ENCODE measurements at places on chromosomes 3 and 15.
A peak's percentile ranks its signal among the peaks of the same experiment; 100 is the strongest.

DNA sequence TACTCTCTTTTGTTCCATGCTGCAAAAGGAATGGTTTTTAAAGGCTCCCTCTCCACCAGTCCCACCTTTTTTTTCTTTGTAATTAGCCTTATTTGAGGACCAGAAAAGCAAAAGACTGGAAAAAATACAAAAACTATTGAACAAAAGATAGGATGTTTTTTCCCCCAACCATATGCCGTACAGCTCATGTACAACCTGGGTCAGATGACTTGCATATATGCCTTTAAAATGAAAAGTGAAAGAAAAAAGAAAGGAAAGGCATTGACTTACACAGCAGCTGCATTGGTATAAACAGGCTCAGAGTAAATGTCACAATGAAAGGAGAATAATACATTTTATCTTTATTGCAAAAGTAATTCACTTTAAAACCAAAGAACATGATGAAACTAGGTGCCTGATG is 69.5 kb upstream of the CMC1 start:
- DNase-seq, result no peak

DNA sequence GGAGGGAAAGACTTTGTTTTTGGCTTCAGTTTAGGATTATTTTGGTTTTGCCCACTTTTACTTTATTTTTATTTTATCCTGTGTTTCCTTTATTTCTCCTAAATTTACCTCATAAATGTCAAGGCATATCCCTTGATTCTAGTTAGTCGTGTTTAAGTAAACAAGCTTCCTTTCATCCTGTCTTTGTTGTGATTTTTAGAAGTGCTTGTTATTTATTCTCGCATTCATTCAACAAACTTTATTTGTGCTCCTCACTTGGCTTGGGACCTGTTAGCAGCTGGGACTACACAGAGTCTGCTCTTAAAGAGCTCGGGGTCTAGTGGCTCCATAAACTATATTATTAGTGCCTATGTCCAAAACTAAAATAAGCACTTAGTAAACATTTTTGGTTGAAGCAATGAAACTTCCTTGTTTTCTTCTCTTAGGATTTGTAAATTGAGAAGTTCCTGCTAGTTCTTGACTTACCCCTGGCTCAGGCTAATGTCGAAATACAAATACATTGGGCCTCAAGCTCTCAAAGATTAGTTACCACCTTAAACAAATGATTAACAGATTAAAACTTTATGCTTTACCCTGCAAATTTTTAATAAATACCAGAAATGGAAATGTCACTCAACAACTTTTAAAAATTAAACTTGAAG is 19.0 kb upstream of the DMXL2 start:
- no peak for DNase-seq

DNA sequence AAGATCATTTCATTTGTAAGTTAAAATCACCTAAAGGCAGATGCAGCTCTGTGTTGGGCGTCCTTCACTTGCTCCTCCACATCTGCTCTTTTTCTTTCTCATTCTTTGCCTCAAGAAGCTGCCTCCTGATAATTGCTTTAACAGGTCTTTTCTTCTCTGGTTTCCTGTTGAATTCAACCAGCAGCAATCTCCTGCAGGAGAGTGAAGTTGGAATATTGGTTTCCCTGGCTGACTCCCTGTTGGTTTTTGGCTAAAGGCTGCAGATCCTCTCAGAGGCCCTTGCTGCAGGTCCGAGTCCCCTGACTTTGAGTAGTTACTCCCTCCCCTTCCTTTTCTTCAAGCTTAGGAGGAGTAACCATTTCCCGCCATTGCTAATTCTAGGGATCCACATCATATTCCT is 4.2 kb downstream of the TP63 start:
- no peak for DNase-seq

DNA sequence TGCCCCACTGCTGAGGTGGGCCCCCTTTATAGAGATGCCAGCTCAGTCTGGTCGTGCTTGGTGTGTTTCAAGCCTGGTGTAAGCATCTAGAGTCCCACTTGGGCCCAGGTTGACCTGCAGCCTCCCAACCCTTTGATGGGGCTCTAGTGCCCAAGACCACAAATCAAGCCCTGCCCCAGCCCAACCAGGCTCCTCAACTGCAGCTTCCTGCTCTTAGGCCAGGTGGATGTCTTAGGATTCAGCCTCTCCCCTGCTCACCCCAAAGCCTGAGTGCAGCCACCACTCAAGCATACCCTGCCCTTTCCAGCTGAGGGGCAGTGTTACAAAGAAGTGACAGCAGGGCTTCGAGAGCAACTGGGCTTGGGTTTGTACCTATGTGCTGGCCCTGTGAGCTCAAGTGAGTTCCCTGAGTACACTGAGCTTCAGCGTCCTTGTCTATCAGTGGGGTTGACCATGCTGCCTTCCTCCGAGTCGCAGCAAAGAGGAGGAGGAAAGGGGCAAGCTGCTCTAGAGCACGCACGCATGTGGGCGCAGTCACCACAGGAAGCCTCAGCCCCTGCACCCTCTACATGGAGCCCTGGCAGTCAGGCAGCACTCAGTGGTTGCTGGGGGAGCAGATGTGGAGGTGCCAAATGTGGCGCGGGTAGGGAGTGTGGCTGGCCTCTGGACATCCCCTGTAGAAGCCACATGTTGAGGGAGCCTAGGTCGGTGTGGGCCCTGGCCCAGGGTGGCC is 120.7 kb downstream of the EEFSEC start:
- DNase-seq, result no peak

DNA sequence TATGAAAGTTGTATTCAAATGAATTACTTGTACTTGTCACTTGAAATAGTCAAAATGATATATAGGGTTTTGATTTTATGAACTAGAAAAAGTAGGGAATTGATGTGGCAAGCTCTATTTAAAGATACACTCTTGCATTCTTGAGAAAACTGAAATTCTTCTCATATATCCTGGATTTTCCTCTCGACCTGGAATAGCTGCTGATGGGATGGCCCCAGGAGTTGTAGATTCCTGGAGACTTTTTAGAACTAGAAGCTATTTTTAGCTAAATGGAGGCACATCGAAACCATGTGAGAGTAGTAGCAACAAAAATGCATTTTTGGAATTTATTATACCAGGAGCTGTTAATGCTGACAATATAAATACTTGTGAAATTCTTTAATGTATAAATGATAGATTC is 125.9 kb downstream of the LEKR1 start:
- DNase-seq, result no peak

GRCh38 chr3:57972531-57973111 is 35.6 kb upstream of the FLNB start:
- DNase-seq, result no peak

GRCh38 chr3:182957226-182957625 is 23.1 kb downstream of the DCUN1D1 start:
- no peak for DNase-seq

- no peak for DNase-seq
Measured at GRCh38 chr15:100565591-100565990, 36.4 kb downstream of the LINS1 start.

GRCh38 chr3:128573160-128573559 is 77.5 kb downstream of the RPN1 start:
- DNase-seq, result no peak

DNA sequence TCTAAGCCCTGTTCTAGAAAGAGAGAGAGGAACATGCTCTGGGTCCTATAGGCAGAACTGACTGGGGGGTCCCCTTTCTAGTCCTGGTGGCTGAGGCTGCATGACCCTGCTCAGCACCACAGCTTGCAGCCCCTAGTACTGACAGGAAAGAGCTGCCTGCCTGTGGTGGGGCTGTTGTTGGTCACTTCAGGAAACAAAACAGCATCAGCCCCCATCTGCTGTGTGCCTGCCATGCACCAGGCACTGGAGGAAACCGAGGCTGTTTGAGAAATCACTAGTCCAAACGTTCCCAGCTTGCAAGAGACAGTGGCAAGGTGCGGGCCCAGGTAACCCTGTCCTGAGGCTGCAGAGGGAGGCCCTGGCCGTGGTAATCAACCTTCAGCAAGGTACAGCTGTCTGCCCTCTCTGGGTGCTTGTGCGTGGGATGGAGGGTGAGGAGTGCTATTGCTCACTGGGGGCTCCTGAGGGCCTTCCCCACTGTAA is 90.6 kb downstream of the IQSEC1 start:
- no peak for DNase-seq

GRCh38 chr3:58441514-58442450 is 8.2 kb upstream of the PDHB start:
- no peak for DNase-seq

- no peak for DNase-seq
Measured at GRCh38 chr3:180855364-180855763, 57.1 kb upstream of the FXR1 start.

- DNase-seq, result peak; percentile 52
Measured at GRCh38 chr15:71753346-71753745, 57.0 kb upstream of the NR2E3 start.

- DNase-seq, result no peak
Measured at GRCh38 chr3:123947482-123947881, 13.5 kb downstream of the CCDC14 start.

- DNase-seq, result no peak
Measured at GRCh38 chr15:23566071-23566554, 639 bp downstream of the MKRN3 start.

GRCh38 chr15:51818150-51818549 is 11.3 kb upstream of the TMOD3 start:
- peak; percentile 54 for DNase-seq

GRCh38 chr15:72233769-72234168 is 2.8 kb upstream of the PKM start:
- DNase-seq, result no peak

GRCh38 chr3:67522081-67522480 is 132.3 kb downstream of the SUCLG2 start:
- no peak for DNase-seq

DNA sequence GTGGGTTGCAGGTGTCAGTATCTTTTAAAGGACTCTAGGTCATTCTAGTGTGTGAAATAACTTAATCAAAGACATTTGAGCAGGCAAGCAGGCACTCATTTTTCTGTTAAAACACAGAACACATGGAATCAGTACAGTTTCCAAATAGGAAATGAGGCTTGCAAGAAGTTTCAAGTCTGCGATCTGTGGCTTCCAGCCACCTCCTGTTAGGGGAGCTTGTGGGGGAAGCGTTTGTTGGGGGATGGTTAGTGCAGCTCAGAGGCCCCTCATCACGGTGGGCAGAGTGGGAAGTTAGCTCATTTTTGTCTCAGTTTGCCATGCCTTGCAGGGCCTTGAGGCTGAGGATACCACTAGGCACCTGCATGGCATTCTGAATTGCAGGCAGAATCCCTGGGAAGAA is 59.9 kb downstream of the SLC6A11 start:
- no peak for DNase-seq

- DNase-seq, result peak; percentile 46
Measured at GRCh38 chr3:74445541-74445940, 168.9 kb downstream of the CNTN3 start.

GRCh38 chr3:13265507-13265906 is 154.6 kb downstream of the NUP210 start:
- DNase-seq, result no peak

- DNase-seq, result peak; percentile 55
Measured at GRCh38 chr3:190883973-190884832, 21.7 kb upstream of the GMNC start.

DNA sequence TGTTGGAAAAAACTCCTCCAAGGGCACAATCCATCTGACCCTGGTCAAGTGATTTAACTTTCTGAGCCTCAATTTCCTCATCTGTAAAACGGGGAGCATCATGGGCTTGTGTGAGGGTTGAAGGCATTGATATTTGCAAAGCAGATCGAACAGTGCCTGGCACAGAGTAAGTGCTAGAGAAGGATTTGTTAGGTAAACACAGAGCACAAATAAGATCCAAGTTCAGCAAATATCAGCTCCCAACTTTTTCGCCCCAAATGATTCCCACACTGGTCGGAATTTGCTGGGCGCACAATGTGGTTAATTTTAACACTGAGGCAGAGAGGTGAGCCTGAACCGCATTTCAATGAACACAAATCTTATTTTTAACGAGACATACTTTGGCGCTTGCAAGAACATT is 76.3 kb upstream of the ATP2B2 start:
- DNase-seq, result no peak

- DNase-seq, result no peak
Measured at GRCh38 chr15:35810007-35810406, 264.0 kb upstream of the DPH6 start.

DNA sequence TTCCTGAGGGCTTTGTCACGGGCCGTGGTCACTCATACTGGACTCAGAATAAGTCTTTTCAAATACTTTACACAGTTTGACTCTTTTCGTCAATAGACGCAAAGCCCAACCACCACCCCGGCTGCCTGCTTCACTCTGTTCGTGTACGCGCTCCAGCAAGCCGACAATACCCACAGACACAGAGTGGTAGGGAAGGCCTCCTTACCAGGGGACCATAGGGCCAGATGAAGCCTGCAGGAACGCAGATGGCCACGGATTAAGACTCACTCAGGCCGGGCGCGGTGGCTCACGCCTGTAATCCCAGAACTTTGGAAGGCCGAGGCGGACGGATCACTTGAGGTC is 29.7 kb downstream of the EFCAB12 start:
- no peak for DNase-seq

DNA sequence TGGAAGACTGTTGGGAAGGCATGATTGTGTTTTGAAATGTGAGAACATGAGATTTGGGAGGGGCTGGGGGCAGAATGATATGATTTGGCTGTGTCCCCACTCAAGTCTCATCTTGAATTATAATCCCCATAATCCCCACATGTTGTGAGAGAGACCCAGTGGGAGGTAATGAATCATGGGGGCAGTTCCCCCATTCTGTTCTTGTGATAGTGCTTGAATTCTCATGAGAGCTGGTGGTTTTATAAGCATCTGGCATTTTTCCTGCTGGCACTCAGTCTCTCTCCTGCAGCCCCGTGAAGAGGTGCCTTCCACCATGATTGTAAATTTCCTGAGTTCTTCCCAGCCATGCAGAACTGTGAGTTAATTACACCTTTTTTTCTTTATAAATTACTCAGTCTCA is 430.5 kb downstream of the OTOL1 start:
- DNase-seq, result no peak

DNA sequence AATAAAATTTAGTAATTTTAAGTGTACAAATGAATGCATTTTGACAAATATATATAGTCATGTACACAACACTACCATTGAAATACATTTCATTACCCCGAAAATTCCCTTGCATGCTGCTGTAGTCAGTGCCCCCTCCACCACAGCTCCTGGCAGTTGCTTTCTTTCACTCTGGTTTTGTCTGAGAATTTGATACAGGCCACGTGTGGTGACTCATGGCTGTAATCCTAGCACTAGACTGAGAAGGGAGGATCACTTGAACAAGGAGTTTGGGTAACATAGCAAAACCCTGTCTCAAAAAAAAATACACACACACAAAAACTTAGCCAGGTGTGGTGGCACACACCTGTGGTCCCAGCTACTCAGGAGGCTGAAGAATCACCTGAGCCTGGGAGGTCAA is 65.4 kb downstream of the TFRC start:
- DNase-seq, result peak; percentile 63

- DNase-seq, result no peak
Measured at GRCh38 chr15:57606048-57606447, 14.3 kb downstream of the MYZAP start.

- DNase-seq, result no peak
Measured at GRCh38 chr3:98003306-98003969, 31.2 kb upstream of the RIOX2 start.

DNA sequence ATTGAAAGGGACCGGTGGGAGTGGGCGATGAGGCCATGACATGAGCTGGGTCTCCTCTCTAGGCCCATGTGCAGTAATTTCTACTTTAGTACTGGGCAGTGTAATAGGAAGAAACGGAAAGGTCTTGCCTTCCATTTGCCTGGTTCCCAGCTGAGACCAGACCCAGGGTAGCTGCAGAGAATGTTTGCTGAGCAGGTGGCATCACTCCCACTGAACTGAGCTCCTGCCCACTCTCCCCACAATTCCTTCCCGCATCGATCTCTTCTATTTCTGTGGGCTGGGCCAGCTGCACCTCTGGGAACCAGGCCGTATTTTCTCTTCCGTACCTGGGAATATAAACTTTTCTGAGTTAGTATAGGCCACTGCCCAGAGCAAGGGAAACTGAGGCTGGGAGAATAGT is 15.8 kb downstream of the ESYT3 start:
- DNase-seq, result no peak
